ENCODE measurements at places on chromosomes 16 and 17. TPM values are rescaled to one million over a fixed set of nuclear protein-coding genes. Genes with fewer than 3 reads are reported as not detected.
A peak's percentile ranks its signal among the peaks of the same experiment; 100 is the strongest.

DNA sequence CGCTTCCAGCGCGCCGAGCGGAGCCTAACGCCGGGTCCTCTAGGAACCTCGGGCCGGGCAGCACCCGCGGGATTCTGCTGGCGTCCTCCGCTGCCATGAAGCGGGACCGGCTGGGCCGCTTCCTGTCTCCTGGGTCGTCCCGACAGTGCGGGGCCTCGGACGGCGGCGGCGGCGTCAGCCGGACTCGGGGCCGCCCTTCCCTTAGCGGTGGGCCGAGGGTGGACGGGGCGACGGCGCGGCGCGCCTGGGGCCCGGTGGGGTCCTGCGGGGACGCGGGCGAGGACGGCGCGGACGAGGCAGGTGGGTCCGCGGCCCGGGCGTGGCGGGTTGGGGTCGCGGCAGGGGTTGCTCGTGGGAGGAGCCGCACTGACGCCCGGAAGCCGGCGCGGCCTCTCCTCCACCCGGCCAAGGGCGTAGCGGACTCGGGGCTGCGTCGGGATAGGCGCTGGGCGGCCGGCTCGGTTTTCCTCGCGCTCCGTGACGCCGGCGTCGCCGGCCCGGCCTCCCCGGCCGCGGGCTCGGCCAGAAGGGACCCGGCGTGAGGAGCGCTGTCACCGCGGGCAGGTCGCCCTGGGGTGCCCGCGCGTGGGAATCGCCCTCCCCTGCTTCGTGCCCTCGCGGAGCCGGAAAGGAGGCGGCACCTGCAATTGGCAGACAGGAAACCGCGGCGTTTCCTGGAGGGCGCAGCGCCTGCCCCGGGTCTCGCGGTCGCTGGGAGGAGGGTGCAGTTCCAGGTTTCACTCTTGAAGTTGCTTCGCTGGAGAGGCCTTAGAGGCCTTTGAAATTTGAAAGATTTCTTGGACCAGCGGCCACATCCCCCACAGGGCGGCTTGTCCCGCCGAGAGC lies 432 bp downstream of the ZNF276 start:
- peak; percentile 93 for DNase-seq

DNA sequence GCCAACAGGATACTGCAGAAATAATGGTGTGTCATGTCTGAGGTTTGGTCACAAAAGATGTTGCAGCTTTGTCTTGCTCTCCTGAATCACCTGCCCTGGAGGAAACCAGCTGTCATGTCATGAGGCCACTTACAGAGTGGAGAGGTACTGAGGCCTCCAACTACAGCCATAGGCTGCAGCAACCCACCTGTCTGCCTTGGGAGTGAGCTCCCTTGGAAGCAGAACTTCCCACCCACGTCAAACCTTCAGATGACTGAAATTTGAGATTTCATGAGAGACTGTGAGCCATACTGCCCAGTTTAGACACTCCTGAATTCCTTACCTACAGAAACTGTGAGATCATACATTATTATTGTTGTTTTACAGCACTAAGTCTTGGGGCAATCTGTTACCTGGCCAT lies 475.9 kb downstream of the HS3ST3B1 start:
- no peak for DNase-seq

Gene IL17C
- total RNA-seq = not detected

Gene TBC1D3L
- 4.8 TPM for total RNA-seq

- DNase-seq = peak; percentile 91
Measured at GRCh38 chr17:10844621-10845387, 6.9 kb upstream of the PIRT start.

GRCh38 chr17:2034157-2034556 lies 4.2 kb downstream of the DPH1 start:
- DNase-seq = no peak

GRCh38 chr16:89295915-89296314 lies 78.4 kb downstream of the ZNF778 start:
- DNase-seq = no peak

DNA sequence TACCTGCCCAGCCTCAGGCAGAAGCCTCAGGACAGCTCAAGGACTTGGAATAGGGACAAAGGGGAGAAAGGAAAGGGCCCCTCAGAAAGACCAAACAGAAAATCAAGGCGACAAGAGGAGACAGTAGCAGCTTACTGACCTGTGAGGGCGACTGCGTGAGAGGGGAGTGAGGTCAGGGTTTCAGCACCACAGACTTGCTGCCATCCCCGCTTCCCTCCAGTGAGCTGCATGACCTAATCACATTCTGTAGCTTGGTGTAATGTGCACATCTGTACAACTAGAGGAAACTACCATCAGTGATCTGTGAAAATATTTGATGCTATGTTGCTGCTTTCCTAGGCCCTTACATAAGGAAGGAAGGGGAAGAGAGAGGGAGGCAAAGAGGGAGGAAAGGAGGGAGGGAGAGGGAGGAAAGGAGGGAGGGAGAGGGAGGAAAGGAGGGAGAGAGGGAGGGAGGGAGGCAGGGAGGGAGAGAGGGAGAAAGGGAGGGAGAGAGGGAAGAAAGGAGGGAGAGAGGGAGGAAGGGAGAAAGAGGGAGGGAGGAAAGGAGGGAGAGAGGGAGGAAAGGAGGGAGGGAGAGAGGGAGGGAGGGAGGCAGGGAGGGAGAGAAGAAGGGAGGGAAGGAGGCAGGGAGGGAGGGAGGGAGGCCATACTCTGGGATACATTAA lies 404.9 kb upstream of the CDH5 start:
- no peak for DNase-seq

Gene ST6GALNAC2
- total RNA-seq = 3.0 TPM

- DNase-seq = no peak
Measured at GRCh38 chr16:782766-783403, 5.3 kb downstream of the RPUSD1 start.

Gene ZNF750
- not detected for total RNA-seq

DNA sequence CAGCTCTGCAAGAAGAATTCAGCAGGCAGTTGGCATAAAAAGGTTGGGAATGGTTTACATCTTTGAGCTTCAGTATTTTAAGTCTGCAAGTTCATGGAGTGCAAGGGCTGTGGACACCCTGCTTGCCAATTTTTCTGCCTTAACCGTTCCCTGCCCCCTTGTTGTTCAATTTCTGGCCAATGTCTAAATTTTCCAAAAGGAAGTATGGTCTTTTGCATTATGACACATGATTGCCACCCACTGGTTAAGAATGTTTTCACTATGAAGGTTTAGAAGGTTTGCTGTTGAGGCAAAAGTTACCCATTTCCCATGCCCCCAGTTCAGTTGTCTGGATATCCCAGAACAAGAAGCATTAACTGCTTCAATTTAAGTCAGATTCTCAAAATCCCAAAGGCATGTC lies 441.9 kb downstream of the CDH13 start:
- no peak for DNase-seq

Gene GNG13
- not detected for total RNA-seq

- no peak for DNase-seq
Measured at GRCh38 chr16:65481956-65482355, 360.1 kb upstream of the CDH11 start.

DNA sequence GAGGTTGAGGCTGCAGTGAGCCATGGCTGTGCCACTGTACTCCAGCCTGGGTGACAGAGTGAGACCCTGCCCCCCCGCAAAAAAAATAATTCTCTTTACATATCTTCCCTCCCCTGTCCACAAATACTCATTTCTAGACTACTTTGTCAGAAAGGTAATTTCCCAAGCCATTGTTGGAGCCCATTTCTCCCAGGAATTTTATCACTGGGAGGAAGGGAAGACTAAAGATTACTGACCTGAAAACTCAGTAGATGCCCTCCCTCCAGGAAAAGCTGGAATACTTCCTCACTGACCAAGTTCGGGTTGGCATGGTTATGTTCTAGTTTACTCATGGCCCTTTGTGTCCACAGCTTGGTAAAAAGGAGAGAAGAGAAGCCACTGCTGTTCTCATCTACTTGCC lies 4.1 kb downstream of the CALCOCO2 start:
- no peak for DNase-seq

GRCh38 chr17:75878174-75878998 lies at the start of gene TRIM47:
Gene TRIM47 (minus strand): TSS chr17:75878581. CDS start chr17:75878548, 33 bp downstream.
- peak; percentile 93 for DNase-seq
